ENCODE measurements at places on chromosomes 12 and 14.
A peak's percentile ranks its signal among the peaks of the same experiment; 100 is the strongest.

DNA sequence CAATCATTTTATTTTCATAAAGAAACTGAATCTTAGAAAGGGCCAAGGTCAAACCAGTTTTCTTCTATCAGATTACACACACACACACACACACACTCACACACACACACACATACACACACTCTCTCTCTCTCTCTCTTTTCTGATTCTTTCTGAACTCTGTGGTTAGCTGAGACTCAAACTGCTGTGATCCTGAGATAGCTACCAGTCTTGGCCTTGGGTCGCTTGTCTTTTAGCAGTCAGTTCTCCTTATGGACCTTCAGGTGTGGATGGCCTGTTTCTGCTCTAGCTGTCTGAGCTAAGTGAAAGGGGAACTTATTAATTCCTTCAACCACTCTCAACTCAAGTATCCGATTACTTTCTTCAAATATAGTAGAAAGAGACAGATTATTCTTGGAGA is 145.1 kb downstream of the GRIP1 start:
- no peak for DNase-seq

DNA sequence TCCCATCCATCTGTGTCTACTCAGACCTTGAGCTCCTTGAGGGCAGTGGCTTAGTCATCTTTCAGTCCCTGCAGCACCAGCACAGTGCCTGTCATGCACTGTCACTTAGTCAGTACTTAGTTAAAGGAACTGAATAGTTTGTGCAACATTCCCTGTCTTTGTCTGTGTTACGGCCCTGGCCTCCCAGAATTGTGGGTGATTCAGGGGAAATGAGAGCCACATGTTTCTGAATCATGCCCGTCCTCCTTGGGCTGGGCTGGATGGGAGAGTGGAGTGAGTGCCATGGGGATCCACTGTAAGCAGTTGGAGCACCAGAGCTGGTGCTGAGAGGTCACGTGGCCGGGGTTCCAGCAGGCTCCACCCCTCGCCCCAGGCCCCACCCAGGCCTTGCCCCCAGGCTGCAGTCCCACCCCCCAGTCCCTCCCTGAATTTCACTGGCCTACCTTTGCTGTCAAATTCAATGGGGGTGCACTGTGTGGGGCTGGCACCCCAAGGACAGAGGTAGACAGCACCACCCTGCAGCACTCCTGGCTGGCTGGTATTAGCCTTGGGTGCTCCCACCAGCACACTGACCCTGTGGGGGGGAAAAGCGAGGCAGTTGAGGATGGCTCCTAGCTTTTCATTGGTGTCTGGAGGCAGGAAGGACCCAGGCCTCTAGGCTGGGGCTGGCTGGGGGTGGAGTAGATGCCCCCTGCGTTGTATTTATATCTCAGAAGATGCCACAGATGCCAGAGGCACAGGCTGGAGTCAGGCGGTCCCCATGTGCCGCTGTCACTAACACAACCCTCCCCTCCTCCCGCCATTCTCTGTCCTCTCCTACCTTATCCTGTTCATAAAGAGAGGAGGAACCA is 7.5 kb downstream of the ITGA5 start:
- DNase-seq, result no peak

DNA sequence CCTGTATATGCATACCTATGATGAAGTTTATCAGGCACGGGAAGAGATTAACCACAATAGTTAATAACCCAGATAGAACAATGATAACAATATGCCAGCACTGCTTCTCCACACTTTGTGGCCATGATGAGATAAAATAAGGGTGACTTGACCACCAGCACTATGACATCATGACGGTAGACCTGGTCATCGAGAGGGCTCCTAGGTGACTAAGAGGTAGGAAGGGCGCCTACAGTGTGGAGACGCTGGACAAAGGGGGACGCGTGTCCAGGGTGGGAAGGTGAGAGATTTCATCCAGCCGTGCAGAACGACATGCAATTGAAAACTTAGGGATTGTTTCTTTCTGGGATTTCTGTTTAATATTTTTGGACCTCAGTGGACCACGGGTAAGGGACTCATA is 221.8 kb upstream of the RTL1 start:
- peak; percentile 46 for DNase-seq

DNA sequence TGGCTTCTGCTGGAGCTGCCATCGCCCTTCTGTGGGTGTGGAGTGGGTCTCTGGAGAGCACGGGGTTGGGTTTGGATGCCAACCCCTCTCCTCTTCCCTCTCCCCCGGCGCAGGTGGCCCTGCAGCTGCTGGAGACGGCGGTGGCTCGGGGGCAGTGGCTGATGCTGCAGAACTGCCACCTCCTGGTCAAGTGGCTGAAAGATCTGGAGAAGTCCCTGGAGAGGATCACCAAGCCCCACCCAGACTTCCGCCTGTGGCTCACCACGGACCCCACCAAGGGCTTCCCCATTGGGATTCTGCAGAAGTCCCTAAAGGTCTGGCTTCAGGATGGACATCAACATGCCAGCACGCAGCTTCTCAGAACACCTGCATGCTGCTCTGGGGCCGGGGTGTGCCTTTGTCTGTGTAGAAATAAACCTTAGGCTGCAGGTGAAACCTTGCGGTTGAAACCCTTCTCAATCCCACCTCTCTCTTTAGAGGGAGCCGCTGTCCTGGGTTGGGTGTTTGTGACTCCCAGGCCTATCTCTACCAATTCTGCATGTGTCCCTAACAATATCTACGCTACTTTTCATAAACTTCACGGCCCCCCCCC is 44.3 kb downstream of the CCDC92 start:
- DNase-seq, result no peak

DNA sequence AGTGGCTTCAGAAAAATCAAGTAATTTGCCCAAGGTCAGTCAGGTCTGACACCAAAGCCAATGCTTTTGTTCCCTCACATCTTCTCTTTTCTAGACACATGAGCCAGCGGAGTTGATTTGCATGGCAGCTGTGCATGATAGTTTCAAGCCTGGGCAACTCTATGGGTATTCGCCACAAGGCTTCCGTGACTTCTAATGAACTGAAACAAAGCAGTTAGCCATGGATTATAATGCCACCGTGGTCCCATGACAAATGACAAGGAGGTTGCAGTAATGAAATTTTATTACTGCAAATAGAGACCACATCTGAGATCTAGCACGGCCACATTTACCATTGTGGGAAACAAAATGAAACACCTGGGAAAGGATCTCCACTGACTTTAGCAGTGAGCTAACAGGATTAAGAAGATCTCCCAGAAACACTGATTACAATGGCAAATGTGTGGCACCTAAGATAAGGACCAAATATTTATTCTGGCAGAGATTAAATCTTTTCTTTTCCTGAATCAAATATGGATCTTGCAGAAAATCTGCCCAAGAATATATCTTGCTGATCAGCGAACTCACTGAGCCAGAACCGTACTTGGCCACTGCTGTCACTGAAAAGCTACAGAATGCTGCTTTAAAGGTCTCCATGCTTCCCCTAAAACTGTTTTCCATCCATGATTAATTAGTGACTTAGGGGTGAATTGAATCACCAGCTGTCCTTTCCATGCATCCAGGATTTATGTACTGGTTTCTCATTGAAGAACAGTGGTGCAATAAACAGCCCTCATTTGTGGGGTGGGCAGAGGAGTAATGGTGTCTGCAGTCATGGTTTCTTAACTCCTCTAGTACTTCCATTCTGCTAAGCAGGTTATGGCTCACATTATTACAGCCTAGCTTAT is 551.0 kb downstream of the DIO2 start:
- no peak for DNase-seq

DNA sequence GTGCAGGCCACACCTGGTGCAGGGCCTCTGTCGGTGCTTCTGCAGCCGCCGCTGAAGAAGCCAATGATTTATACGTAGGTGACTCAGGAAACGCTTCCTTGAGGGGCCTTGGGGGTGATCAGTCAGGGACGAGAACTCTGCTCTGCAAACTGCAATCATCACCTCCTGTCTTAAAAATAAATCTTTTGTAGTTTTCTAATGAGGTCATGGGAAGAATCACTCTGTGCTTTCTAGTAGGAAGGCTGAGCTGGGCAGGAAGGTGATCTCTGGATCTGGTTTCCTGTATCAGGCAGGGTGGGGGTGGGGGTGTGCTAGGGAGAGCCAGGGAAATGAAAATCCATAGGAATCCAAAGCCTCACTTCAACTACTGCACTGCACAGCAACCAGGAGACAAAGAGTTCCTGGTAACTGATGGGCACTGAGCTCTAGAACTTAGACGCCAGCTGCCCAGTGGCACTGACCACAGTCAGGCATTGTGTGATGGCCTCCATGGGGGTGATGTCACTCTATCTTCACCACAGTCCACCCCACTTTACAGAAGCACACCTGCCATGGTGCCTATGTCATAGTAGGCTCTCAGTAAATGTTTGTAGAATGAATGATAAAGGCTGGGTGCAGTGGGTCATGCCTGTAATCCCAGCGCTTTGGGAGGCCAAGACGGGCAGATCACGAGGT is 292.4 kb upstream of the PWP1 start:
- DNase-seq, result no peak

DNA sequence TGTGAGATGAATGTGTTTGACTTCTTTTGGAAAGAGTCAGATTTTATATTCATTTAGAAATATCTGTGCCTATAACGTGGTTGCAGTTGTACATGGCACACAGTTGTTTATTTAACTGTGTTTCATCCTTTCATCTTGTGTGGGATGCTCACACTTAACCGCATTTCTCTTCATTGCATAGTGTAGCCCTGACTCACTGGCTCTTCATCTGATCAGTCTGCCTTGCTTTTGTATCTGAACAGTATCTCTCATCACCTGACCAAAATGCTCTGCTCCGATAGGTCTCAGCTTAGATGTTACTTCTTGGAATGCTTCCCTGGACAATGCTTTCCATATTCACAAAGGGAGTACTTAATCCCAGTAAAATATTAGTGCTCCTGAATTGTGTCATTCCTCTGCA is 83.4 kb downstream of the PDE3A start:
- no peak for DNase-seq

DNA sequence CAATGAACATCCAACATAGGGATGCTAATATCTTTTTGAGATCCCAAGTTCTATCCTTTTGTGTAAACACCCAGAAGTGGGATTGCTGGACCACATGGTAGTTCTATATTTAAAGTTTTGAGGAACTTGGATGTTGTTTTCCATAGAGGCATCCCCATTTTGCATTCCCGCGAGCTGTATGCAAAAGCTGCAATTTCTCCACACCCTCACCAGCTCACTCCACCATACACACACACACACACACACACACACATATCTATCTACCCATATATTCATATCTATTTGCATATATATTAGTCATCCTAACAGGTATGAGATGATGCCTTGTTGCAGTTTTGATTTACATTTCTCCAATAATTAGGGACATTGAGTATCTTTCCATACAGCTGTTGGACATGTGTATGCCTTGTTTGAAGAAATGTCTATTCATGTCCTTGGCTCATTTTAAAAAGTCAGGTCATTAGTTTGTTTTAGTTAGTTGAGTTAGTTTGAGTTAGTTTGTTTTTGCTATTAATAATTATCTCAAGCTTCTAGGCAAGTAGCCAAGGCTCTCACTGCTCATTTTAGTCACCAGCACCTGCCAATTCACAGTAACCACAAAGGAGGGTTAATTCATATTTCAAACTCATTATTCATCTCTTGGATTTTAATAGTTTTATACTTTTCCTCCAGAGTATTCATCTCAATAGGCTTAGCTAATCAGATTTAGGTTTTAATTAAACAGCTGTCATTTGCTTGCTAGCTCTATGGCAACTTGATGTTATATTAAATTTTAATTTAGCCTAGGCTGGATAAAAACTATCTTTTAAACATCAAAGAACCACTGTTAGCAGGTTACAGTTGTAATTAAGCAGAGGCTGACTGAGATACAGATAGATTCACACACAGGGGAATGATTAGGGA is 1435.9 kb upstream of the TMEM132C start:
- no peak for DNase-seq

GRCh38 chr12:27899151-27899661 is 73.3 kb downstream of the PTHLH start:
- no peak for DNase-seq

DNA sequence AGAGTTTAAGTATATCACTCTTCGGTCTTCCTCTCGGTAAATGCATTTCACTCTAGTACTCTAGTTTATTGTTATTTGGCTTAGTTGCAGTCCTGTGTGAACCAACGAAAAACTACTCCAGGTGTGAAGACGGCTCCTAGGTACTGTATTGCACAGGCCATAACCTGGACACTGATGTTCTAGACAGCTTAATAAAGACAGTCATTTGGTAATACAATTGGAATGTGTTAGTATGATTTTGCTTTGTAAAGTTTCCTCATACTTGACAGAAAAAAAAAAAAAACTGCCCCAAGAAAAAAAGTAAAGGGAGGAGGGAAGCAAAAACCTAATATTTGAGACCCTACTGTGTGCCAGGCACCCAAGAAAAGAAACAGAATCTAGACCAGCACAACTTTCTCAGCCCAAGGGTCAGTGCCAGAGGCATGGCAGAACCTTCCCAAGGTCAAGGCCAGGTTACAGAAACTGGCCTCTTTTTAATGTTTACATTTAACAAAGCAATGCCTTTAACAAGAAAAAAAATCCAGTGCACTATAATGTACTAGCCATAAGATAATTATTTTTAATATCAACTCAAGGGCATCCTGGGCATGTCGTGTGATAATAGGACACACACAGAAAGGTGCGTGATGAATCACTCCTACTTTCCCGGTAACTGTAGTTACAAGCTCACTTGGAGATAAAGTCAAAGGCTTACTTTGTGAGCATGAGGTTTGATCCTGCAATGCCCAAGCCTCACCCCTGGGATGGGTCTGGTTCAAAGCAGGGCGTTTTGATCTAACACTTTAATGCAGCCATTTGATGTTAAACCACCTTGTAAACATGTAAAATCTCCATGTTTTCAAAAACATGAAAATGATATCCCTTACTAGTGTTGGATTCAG is 110.6 kb downstream of the BMP4 start:
- DNase-seq, result no peak

DNA sequence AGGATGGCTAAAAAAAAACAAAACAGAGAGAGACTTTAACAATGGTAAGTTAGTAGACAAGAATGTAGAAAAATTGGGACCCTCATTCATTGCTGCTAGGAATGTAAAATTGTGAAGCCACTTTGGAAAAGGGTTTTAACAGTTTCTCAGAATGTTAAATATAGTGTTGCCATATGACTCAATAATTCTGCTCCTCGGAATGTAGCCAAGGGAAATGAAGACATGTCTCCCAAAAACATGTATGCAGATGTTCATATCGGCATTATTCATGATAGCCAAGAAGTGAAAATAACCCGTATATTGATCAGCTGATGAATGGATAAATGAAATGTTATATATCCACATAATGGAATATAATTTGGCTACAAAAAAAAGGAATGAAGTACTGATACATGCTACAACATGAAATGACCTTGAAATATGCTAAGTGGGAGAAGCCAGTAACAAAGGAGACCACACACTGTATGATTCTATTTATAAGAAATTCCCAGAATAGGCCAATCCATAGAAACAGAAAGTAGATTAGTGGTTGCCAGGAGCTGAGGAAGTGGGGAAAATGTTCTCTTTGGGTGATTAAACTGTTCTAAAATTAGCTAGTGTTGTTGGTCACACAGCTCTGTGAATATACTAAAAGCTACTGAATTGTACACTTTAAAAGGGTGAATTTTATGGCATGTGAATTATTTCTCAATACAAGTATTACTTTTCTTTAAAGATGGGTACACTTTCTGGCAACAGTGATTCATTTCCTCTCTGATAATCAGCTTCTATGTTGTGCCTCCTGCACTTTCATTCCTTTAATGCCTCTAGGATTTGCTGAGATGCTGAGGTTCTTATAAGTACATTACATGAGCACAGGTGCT is 132.5 kb downstream of the DAAM1 start:
- DNase-seq, result no peak

Data from osteocyte (in vitro differentiated cells).